ENCODE measurements at places on chromosomes 1 and 21.

DNA sequence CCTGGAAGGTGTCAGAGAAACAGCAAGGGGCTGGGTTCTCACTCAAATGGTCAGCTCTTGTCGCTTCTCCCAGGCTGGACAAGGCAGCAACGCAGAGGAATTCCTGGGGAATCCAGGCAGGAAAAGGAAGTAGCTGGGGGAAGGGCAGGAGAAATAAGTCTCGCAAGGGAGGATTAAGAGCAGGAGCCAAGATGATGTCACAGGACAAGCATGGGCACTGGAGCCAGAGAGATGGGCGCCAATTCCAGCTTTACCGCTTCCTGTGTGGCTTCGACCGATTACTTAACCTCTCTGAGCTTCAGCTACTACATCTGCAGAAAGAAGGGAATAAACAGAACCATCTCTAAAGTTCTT is 70.5 kb downstream of the SSBP3 start:
- peak overlapping the region; percentile 32 for H3K4me3 ChIP-seq
- no peaks in the 10 kb centered on the region for H3K36me3 ChIP-seq
- H3K4me1 ChIP-seq = peaks cover 80% of the 10 kb centered on the region

- peaks cover 25% of the 10 kb centered on the region for H3K4me1 ChIP-seq
- no peaks in the 10 kb centered on the region for H3K36me3 ChIP-seq
- DNase-seq = no peak
- peak overlapping the region; percentile 40 for H3K27ac ChIP-seq
- peaks cover 5% of the 10 kb centered on the region for H3K27me3 ChIP-seq
Measured at GRCh38 chr1:36161641-36162531, 5.9 kb downstream of the MAP7D1 start.

- H3K4me3 ChIP-seq = no peak overlapping the region
- no peak for DNase-seq
- no peak overlapping the region for H3K27ac ChIP-seq
- peaks cover 13% of the 10 kb centered on the region for H3K36me3 ChIP-seq
- peaks cover 20% of the 10 kb centered on the region for H3K4me1 ChIP-seq
- peaks cover 2% of the 10 kb centered on the region for H3K27me3 ChIP-seq
Measured at GRCh38 chr1:190196020-190196419, 281.6 kb downstream of the BRINP3 start.

DNA sequence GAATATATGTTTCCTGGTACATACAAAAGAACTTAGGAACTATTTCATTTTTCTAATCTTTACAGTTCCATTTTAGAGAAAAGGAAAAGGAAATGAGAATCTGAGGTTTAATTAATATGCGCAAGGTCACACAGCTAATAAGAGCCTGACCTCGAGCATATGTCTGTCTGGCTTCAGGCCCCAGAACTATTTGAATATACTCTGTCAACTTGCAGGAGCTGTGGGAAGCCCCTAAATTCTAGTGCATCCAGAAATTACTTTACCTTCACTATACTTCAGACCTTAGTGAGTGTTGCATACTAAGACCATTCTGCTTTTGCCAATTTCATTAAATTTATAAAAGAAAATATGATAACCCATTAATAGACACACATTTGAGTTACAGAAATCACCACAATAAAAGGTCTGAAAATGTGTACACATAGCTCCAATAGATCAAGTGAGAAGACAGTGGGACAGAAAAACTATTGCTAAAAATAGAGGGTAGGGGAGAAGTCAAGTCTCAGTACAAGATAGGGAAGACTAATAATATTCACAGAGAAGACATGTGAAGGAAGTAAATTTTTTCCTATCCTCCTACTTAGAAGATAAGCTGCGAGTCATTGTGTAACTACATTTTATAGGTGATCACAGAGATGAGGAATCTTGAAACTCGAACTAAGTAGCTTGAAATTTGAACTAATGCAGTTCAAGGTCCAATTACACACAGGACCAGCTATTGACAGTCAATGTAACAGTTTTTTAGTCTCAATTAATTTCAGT is 3.8 kb downstream of the RGS13 start:
- no peaks in the 10 kb centered on the region for H3K36me3 ChIP-seq
- H3K27me3 ChIP-seq = no peaks in the 10 kb centered on the region
- no peak overlapping the region for H3K4me3 ChIP-seq
- no peak for DNase-seq

- H3K4me3 ChIP-seq = no peak overlapping the region
- H3K36me3 ChIP-seq = no peaks in the 10 kb centered on the region
- no peaks in the 10 kb centered on the region for H3K27me3 ChIP-seq
- no peaks in the 10 kb centered on the region for H3K4me1 ChIP-seq
- DNase-seq = no peak
Measured at GRCh38 chr1:197486946-197487345, 218.9 kb downstream of the CRB1 start.

DNA sequence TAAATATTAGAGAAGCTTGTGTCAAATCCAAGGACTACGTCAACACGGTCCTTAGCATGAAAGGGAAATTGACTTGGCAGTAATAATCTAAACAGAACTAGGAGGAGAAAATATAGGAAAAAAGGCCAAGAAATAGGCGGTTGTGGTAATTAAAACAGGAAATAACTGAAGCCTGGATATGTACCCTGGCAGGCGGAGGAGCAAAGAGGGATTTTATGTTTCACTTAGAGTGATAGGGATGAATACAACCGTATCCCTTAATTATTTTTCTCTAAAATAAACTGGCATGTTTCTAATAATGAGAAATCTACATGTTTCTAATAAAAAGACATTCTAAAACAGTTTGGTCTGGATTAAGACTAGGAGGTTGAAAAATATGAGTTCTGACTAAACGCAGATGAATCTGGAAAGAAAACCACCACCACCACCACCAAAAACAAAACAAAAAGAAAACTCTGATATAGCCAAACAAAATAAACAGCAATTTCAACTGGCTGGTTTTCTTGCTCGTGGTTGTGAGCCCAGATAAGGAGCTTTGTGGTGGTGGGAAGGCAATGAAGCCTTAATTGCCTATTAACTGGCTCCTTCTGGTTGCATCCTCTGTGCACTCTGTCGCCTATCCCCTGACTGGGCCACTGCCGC is 334.2 kb upstream of the SNX7 start:
- no peaks in the 10 kb centered on the region for H3K4me1 ChIP-seq
- no peaks in the 10 kb centered on the region for H3K36me3 ChIP-seq
- H3K4me3 ChIP-seq = no peak overlapping the region
- DNase-seq = peak; percentile 16
- no peaks in the 10 kb centered on the region for H3K27me3 ChIP-seq

DNA sequence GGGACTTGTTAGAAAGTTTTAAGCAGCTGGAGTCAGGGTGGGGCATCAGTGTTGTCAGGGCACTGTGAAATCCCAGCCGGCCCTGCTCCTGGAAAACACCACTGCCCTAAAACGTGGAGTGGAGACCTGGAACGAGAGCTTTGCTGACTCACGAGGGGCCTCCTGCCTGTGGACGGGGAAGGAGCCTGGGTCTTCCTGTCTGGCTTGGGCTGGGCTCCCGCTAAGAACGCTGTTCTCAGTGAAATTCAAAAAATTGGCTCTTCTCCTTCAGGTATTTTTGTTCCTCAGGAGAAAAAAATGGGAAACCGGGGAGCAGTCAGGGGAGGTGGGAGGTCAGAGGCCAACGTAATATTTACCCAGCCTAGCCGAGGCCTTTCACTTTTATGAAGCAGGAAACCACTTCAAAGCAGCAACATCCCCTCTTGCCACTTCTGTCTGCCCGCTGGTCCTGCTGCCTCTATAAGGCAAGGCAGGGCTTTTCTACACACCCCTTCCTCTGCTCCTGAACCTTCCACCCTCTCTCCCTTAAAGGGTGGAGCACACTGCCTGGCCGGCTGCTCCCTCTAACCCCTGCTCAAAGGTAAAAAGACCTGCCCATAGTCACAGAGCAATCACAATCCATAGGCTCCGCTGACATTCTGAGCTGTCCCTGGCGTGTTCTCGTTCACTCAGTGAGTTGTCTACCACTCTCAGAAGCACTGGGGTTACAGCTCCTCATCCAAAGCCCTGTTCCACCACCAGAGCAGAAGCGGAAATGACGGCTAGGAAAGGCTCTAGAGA is 8.0 kb downstream of the PLXNA2 start:
- H3K4me1 ChIP-seq = peaks cover 73% of the 10 kb centered on the region
- peak overlapping the region; percentile 49 for H3K27ac ChIP-seq
- no peak for DNase-seq
- H3K27me3 ChIP-seq = peaks cover 4% of the 10 kb centered on the region

GRCh38 chr1:35854989-35855700 is 27.9 kb upstream of the AGO1 start:
- H3K36me3 ChIP-seq = peaks cover 4% of the 10 kb centered on the region
- H3K4me3 ChIP-seq = no peak overlapping the region
- no peak for DNase-seq
- H3K27ac ChIP-seq = no peak overlapping the region

DNA sequence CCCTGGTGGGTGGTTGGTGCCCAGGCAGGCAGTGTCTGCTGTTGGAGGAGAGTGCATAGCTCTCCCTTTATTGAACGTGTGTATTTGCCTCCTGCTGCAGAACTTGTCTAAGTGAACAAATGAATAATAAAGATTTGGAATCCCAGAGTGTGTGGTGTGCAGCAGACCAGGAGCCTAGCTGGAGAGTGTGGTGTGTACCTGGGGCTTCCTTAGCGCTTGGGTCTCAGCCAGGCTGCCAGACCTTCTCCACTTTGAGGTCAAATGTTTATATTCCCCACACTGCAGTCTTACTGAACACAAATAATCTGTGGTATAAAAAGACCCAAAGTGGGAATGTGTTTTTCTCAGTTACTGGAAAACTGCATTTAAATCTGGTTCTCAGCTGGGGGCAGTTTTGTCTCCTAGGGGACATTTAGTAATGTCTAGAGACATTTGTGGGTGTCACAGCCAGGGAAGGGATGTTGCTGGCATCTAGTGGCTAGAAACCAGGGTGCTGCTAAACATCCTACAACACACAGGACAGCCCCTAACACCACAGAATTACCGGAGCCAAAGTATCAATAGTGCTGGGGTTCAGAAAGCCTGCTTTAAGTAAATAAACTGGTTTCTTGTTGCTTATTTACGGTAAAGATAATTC is 23.6 kb downstream of the SLC37A1 start:
- no peaks in the 10 kb centered on the region for H3K27me3 ChIP-seq
- H3K36me3 ChIP-seq = no peaks in the 10 kb centered on the region
- H3K4me3 ChIP-seq = no peak overlapping the region
- DNase-seq = no peak

DNA sequence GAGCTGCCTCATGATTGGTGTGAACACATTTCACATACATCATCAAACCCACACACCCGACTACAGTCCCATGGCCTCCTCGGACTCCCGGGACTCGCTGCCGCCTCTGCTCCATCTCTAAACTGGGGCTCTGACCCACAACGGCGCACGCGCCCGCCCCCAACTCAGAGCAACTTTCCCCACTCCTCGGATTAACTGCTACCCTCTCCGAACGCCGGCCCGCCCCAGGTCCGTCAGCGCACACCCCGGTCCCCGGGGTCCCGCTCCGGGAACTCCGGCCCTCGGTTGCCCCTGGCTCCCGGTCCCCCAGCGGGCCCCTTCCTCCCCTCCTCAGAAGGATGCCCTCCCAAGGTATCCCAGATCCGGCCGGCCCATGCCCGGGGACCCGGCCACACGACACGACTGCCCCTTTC is 740 bp downstream of the DSTYK start:
- DNase-seq = no peak
- H3K4me3 ChIP-seq = peak overlapping the region; percentile 89
- H3K27me3 ChIP-seq = peaks cover 2% of the 10 kb centered on the region
- H3K4me1 ChIP-seq = peaks cover 5% of the 10 kb centered on the region

DNA sequence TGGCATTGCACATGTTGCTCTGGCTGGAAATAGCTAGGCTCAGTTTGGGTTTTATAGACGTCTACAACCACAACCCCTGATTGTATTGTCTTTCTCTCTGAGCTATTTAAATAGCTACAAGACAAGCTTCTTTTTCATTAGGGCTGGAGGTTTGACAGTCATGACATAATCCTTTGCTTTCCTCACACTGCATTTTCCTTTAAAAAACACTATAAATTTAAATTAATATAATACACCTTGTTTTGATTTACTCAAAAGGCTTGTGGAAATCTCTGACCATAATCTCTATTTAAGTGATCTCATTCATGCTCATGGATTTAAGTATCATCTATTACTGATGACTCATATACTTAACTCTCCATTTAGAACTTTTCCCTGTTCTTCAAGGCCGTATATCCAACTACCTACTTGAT is 50.4 kb upstream of the PTGFR start:
- H3K4me1 ChIP-seq = peaks cover 8% of the 10 kb centered on the region
- no peak for DNase-seq
- no peak overlapping the region for H3K27ac ChIP-seq
- peaks cover under 1% of the 10 kb centered on the region for H3K27me3 ChIP-seq
- no peaks in the 10 kb centered on the region for H3K36me3 ChIP-seq

GRCh38 chr1:19074361-19074901 is 118.0 kb upstream of the IFFO2 start:
- H3K36me3 ChIP-seq = peaks cover 4% of the 10 kb centered on the region
- H3K27ac ChIP-seq = no peak overlapping the region
- DNase-seq = no peak

- no peak overlapping the region for H3K4me3 ChIP-seq
- no peaks in the 10 kb centered on the region for H3K27me3 ChIP-seq
- H3K36me3 ChIP-seq = peaks cover 14% of the 10 kb centered on the region
- no peak overlapping the region for H3K27ac ChIP-seq
Measured at GRCh38 chr1:41607808-41608207, 123.3 kb upstream of the EDN2 start.

DNA sequence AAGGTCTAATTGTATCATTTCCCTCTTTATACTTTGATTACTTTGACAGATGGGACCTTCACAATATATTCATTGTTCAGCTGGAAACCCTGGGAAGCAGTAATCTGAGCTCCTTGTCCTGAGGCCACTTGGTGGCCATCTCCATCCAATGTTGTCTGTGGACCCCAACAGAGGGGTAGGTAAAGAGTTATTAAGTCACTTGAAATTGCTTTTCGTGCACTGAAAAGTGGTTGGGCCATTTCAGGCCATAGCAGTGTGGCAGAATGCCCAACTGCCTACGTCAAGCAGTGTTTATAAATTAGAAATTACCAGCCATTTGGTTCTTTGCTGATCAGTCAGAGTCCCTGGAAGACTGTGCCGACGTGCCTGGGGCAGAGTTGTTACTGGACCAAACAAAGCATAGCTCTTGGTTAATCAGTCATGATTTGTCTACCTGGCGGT is 308.3 kb upstream of the USP25 start:
- H3K27me3 ChIP-seq = no peaks in the 10 kb centered on the region
- no peaks in the 10 kb centered on the region for H3K36me3 ChIP-seq
- DNase-seq = no peak

DNA sequence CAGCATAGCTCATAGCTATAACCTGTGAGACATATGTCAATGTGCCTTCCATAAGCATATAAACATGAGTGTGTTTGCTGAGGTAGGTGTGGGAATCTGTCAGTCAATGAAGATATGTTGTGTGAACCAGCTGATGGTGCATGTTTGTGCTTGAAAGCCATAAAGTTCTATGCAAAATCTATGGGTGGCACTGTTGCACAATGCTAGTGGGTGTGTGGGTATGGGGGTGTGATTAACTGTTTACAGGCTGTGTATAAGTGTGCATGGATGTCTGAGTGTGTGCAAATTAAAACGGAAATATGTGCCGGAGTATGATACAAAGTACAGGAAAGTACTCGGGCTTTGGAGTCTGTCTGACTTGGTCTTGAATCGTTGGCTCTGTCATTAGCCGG is 1.0 kb upstream of the ATP2B4 start:
- peaks cover 34% of the 10 kb centered on the region for H3K4me1 ChIP-seq
- H3K4me3 ChIP-seq = no peak overlapping the region
- H3K27me3 ChIP-seq = peaks cover 6% of the 10 kb centered on the region
- H3K27ac ChIP-seq = no peak overlapping the region
- DNase-seq = no peak
